Epithelial cell of proximal tubule (primary cell): ENCODE measurements at places on chromosomes 2 and 18. TPM values are rescaled to one million over a fixed set of nuclear protein-coding genes. Genes with fewer than 3 reads are reported as not detected.

GRCh38 chr2:10132996-10133647, 10.6 kb downstream of the RRM2 start:
- no peak for DNase-seq

- no peak for DNase-seq
Measured at GRCh38 chr18:36760598-36760997, 68.2 kb downstream of the TPGS2 start.

- no peak for DNase-seq
Measured at GRCh38 chr18:49842656-49843055, 29.3 kb upstream of the ACAA2 start.

NXPH2 gene
- total RNA-seq: 0.12 and 2.0 TPM in 2 replicates

GNLY gene
- not detected in 2 replicates for total RNA-seq

DNA sequence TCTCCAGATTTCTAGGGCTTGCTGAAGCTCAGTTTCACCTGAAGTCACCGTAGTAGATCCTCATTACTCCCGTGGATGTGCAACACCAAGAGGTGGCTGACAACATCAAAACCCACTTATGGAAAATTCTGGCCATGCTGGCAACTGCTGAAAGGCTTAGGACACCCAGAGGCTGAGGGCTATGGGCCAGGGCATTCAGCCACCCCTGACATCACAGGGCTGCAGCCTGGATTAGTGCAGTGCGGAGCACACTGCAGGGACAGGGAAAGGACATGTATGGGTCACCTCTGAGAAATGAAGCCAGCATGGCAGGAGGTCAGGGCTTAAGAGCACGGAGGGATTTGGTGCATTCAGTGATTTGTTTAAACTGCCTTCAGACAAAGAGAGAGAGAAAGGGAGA, 300.6 kb downstream of the TDRD15 start:
- DNase-seq: no peak

PTH2R gene
- total RNA-seq: not detected in 2 replicates

CENPA gene
- 24.4 and 33.7 TPM in 2 replicates for total RNA-seq

- DNase-seq: no peak
Measured at GRCh38 chr2:128298286-128298685, 20.4 kb downstream of the HS6ST1 start.

GRCh38 chr18:46340716-46341115, 236.5 kb downstream of the HAUS1 start:
- DNase-seq: no peak

IGFBP2 gene
- total RNA-seq: 409 and 423 TPM in 2 replicates

GRCh38 chr2:237721458-237721857, 77.1 kb upstream of the RBM44 start:
- DNase-seq: no peak

DNA sequence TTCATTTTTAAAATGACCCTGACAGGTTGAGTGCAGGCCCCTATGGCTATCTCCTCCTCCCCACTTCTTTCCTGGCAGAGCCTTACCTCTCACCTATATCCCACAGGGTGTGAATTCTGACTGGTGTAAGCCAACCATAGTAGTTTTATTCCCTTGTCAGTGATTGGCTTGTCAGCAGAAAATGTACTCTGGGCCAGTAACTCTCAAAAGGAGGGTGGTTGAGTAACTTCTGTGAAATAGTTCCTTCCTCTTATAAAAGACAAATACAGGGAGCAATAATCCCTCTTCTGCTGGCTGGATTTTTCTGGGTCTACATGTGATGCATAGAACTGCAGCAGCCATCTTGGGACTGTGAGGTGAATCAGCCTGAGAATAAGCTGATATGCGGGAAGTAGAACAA, 83.4 kb downstream of the RAPH1 start:
- no peak for DNase-seq

GRCh38 chr2:25388491-25388890, 46.8 kb upstream of the DNMT3A start:
- DNase-seq: no peak

- DNase-seq: no peak
Measured at GRCh38 chr2:233456111-233456510, 101.8 kb downstream of the DGKD start.

DNA sequence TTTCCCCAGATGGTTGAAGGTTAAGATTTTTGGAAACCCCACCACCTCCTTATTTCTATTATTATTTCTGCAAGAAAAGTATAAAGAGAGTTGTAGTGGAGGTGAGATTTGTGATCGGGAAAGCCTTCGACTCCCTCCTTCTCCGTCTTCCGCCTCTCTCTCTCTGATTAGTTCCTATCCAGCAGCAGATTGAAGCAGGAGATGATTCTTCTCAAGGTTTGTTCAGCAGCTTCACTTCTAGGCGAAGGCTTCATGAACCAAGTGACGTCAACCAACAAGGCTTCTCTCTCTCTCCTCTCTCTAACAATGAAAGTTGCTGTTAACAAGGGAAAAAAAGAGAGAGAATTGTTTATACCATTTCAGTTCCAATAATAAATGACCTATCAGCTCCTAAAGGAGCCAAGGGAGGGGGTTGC, at the start of gene BAZ2B:
Gene BAZ2B, minus strand, starts transcription at position 263 of the 416 bp plus-strand sequence. CDS start 137,829 bp downstream, outside the sequence.
- peak; percentile 70 for DNase-seq

- no peak for DNase-seq
Measured at GRCh38 chr18:76227759-76228158, 267.3 kb downstream of the ZNF516 start.

RNF103 gene
- total RNA-seq: 10.0 and 11.1 TPM in 2 replicates

GRCh38 chr2:34907812-34908211, 1308.7 kb upstream of the FAM98A start:
- no peak for DNase-seq

DNA sequence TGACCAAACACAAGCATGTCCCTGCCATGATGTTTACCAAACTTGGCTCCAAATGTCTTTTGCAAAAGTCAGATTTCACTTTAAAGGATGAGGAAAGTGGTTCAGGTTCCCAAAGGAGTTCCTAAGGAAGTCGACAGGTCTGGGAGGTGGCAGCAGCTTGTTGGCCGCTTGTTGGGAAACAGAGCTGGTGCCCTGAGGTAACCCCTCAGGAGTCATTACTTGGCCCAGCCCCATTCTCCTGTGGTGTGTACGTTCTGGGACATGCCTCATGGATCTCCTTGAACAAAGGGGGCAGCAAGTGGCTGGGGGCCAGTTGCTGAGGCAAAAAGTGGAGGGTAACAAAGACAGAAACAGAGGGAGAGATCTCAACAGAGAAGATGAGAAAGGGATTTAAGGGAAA, 10.9 kb downstream of the TMBIM1 start:
- DNase-seq: no peak

DNA sequence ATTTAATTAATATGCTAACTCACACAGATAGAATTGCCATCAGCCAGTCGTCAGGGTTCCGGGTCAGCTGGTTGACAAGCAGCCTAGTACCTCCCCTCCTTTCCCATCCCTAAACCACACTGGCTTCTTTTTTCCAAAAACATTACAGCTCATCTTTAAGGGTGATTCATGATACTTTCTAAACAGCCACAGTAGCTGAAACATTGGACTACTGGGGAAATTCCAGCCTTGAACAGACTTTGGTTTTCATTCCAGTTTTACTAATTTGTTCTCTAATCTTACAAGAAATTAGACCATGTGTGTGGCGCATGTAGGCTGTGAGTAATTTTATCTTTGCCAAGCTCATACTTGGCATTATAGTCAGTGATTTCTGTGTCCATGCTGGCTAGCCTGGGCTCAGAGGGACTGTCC, 110.8 kb downstream of the FMNL2 start:
- peak; percentile 92 for DNase-seq

GRCh38 chr2:108908713-108909070, 80.3 kb downstream of the EDAR start:
- no peak for DNase-seq

- DNase-seq: no peak
Measured at GRCh38 chr2:151315381-151315903, 26.0 kb upstream of the NMI start.

- peak; percentile 31 for DNase-seq
Measured at GRCh38 chr18:23038712-23039111, 96.6 kb upstream of the CABLES1 start.

DNA sequence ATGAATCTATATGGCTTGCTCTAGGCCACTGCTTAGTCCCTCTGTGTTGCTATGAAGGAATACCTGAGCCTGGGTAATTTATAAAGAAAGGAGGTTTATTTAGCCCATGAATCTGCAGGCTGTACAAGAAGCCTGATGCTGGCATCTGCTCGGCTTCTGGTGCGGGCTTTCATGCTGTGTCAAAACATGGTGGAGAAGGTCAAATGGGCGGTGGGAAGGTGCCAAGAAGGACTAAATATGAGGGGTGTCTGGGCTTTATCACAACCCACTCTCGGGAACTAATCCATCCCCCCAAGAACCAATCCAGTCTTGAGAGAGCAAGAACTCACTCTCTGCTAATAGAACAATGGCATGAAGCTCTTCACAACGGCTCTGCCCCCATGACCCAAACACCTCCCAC, 481.6 kb downstream of the EIPR1 start:
- DNase-seq: no peak

DNA sequence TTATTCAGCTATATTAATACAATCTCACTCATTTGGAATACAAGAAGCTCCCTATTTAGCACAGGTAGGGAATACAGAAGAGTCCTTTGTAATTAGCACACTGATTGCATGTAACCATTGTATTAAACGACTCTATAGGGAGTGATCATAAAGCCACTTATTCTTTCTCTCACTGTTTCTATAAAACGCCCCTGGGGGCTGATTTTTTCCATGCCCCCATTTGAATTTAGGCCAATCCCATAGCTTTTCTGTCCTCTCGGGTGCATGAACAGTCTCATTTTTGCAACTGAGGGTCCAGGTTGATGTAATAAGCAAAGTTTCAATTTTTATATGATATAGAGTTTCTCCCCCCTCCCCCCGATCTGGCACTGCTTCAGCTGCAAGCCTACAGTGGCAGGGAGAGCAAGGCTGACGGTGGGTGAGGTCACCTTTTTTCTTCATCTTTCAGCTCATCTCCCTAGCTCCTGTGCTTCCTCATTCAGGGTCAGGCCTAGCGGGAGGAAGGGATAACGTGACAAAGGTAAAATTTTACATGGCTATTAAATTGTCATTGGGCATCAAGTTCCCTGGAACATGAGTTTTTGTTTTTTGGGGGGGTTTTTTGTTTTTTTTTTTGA, 45.7 kb downstream of the GAD1 start:
- DNase-seq: no peak

DNA sequence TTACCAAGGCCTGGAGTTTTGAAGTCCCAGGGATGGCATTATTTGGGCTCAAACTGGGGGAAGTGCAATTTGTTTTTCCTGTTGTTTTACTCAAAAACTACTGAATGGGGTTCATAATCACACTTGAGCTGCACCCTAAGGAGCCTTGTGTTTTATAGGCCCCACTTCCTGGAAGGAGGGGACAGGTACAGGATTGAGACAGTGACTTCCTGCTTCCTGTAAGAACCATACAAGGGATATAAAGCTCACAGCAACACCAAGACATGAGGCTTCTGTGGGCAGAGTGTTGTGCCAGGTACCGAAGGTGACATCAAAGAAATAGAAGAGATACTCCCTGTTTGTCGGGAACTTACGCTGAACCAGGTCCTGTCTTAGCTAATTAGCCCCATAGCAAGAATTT, 70.4 kb upstream of the SKOR2 start:
- DNase-seq: no peak

WNT10A gene
- total RNA-seq: 1.2 and 2.2 TPM in 2 replicates

SLC8A1 gene
- 4.8 and 10.6 TPM in 2 replicates for total RNA-seq

DNA sequence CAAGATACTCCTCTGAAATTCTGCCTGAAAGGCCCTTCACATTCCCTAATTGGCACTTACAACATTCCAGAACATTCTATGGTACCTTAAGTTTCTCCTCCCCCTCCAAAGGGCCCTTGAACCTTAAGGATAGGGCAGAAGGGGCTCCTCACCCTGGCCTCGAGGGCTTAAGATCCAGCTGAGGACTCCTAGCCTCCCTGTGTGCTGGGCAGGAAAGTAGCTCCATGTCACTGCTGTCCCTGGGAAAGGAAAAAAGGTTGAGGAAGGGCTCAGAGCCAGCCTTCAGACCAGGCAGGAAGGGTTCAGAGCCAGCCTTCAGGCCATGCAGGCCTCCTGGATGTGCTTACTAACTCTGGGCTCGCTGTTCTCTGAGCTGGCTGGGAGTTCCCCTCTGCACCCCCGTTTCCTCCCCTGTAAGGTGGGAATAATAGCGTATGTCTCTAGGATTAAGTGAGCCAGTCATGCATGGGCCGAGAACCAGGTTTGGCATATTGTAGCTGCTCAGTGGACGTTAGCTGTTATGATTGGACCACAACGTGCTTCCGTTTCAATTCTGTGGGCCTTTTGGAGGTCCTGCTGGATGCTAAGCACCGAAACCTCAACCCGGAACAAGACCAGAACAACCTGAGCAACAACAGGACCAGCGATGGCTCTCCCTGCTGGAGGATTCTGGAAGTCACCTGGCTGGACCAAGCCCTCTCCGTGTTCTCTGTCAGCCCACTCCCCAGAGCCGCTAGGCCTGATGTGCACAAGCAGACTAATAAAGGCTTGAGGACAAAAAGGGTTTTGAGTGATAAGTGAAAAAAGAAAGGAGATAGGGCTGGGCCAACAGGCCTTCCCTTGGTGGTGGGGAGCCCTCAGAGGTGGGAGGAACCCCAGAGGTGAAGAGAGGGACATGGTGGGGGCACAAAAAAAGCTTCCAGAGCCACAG, 1.0 kb upstream of the B3GNT7 start:
- no peak for DNase-seq

DNA sequence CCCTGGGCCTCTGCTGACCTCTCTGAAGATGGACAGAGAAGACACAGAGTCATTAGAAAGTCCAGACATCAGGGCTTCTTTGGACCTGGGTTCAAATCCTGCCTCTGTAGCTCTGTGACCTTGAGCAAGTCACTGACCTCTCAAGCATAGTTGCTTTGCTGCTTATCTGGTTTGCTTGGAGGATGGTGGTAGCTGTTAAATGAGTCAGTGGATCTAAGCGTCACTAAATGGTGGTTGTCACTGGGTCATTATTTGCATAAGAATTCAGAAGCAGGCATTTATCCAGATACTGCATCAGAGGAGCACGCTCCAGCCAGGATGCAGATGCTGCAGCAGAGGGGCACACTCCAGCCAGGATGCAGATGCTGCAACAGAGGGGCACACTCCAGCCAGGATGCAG, 229.2 kb downstream of the GLI2 start:
- no peak for DNase-seq

LIPG gene
- 117 and 173 TPM in 2 replicates for total RNA-seq
